Activated naive CD8-positive, alpha-beta T cell treated with anti-CD3 and anti-CD28 coated beads, Interleukin-2, amount 50 U/mL, for 24 hours (primary cell): ENCODE measurements at places on chromosomes 2 and 18.

DNA sequence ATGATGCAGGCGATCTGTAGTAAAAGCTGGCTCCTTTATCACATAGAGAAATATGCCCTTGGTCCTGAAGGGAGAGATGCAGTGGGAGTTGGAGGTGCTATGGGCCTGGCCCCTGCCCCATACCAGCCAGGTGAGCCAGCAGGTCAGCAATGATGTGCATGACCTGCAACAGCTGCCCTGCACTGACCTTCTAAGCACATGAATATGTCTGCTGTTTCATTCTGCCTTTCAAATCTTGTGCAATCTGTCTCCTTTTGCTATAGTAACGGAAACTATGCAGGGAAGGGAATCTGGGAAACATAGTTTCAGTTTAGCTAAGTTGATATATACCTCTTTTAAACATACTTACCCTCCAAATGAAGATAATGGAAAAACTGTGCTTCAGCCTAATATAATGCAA is 235.2 kb downstream of the TDRD15 start:
- no peak for DNase-seq

DNA sequence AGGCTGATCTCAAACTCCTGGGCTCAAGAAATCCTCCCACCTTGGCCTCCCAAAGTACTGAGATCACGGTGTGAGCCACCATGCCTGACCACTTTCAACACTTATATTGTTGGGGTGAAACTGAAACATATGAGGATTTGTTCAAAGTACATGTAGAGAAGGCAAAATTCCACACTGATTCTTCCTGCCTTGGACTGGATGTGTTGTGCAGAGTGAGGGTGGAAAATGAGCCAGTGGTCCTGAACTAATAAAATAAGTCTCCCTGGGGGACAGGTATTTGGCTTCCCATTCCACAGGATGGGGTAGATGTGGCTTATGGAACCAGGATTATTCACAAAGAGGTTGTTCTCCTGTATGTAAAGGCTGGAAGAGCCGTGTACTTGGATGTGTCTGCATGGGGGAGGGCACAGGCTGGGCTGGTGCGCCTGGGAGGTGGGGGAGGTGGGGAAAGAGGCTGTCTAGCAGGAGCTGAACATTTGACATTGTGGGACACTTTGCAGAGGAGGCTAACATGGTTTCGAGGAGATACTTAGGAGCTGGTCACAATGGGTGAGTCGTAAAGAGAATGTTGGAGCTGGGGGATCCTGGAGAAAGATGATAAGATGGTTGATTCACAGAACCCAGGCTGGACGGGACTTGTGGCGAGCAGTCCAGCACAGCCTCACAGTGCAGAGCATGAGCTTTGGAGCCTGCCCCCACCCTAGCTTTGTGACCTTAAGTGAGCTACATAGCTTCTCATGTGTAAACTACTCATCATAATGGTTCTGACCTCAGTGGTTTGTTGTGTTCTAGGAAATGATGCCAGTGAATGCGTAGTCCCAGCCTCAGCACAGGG is at the start of gene TXNDC2:
TSS of gene TXNDC2 (plus strand) at position 804 of the 835 bp plus-strand sequence. CDS start 708 bp downstream, outside the sequence.
- DNase-seq, result no peak

DNA sequence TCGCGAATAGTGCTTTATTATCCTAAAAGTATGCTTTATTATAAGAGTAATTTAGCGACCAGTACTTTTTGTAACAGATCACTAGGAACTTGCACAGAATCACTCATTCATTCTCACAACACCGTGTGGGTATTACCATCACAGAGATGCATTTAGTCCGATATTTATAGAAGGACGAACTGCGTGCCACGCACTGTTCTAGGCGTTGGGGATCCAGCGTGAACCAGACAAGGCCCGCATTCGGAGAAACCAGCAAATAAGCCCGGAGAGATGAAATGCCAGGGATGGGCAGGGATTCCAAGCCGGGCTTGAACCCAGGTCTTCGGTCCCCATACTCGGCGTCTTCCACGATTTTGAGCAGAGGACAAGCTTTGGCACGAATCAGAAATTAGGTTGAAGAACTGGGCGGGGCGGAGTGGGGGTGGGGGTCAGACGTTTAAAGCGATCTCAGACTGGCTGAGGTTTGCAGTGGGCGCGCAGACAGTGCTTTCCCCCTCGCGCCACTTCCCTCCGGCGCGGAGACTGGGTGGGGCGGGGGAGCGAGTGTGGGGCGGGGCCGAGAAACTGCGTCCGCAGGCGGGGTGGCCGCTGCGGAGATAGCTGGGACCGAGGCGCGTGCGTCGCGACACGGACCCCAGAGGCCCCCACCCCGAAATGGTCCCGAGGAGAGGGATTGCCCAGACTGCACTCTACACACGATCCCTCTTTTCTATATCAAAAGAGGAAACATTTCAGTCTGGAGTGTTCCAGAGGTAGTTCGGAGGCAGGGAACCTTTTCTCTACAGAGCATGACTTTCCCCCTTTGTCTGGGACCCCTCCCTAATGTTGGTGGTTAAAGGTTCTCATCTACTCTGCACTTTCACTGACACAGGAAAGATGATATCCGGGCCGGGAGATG is 1.1 kb upstream of the CXCR4 start:
- peak; percentile 86 for DNase-seq

DNA sequence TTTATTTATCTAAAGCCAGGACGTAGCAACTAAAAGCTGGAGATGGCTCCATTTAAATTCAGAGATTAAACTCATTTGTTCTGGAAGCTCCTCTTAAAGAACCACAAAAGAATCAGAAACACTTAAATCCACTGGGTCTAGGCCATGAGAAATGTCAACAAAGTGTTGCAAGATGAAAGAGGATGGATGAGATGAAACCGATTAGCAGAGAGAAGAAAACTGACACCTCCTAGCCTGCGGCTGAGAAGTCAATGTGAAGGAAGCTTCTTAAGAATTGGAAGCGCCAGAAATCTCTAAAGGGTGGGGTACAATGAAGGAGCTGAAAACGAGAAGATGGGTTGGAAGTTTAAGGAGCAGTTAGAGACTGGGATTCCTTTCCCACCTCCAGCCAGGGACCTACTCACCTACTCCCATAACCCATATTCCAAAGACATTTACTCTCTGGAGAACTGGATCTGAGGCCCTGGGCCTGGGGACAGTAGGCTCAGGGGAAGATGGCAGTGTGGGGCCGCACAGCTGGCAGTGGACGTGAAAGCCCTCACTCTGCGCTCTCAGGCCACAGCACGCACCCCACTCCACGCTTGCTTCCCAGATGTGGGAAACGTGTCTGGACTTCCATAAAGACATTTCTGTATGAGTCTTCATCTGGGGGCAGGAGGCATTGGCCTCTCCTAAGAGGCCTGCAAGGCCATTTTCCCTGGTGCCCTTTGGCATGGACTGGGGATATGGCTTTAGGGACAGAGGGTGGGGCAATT is 188.4 kb downstream of the LOXHD1 start:
- DNase-seq, result no peak

DNA sequence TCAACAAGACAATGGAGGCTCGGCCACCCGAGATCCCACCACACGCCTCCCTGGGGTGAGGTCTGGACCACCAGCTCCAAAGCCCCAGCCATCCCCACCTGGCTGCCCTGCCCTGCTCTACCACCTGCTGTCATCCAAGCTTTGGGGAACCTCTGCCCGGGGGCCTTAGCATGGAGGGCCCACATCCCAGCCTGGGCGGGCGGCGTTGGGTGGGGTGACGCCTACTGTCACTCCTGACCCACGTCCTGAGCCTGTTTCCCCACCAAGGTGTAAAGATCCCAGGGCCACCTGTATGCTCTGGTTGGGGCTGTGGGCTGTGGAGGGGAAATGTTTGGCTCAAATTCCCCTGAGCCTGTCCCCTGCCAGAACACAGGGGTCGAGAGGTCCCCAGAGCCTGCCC is 437.6 kb downstream of the EIPR1 start:
- DNase-seq, result no peak

- DNase-seq, result no peak
These were observed 84.4 kb downstream of the DPP10 start for GRCh38 chr2:114526841-114527240.

DNA sequence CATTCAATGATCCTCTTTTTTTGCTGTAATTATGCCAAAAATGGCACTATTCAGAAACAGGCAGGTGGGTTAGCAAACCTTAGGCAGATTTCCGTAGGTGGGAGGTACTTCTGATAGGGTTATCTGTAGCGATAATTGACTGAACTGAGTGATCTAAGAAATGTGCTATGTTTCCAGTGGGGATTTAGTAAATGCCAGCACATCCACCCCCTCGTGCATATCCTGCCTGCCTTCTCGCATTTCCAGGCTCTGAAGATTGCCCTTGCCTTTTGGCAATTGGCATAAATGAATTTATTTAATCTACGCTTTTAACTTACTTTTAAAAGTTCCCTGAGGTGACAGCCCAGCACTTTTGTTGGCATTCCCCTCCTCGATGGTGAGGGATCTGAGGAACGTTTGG is 576 bp upstream of the FSHR start:
- DNase-seq, result no peak

- no peak for DNase-seq
These were observed 27.1 kb upstream of the SERPINB12 start for GRCh38 chr18:63514888-63515678.

GRCh38 chr2:18408638-18409037 is 151.8 kb downstream of the RDH14 start:
- no peak for DNase-seq

DNA sequence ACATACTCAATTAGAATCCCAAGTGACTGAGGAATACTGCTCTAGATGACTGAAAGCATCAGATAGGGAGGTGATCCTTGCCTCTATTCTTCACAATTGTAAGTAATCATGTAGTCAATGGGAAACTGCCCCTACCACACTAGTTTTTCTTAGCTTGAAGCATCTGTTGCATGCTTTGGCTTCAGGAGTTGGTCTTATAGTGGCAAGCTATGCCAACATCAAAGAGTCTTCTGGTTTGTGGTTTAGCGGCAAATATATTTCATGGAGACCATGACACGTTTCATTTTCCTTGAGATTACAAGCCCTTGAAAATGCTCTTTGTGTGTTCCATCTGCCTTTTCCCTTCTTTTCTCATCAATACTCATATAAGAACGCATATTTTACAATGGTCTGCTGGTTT is 12.9 kb downstream of the DCC start:
- no peak for DNase-seq

DNA sequence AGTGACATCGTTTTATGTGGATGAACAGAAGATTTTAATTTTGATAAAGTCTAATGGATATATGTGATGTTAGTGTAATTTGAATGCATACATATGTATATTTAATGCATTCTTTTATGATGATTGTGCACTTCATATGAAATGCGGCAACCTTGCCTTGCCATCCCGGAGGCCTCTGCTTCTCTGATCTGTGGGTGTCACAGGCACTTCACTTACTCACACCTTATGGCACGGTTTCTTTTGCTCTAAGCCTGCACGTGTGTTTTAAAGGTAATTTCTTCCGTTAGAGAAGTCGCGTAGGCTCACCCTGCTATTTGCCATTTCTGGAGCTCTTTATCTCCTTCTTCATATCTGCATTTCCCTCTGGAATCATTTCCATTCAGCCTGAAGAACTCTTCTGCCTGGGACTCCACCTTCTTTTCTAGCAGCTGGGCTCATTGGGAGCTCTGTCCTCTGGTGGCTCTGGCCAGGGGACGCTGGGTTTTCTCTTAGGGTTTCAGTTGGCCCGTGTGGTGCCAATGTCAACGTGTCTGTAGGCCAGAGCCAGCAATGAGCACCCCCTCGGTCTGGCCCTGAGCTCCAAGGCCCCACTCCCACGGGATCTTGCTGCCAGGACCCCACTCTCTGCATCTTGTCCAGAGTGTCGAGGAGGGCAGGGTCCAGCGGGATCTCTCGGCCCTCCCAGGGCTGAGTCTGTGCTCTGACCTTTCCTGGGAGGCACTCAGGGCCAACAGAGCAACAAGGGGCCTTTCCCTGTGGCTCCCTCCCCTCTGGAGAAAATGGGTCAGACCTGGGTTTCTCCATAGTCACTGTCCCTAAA is 97.3 kb downstream of the RTP5 start:
- DNase-seq, result no peak

DNA sequence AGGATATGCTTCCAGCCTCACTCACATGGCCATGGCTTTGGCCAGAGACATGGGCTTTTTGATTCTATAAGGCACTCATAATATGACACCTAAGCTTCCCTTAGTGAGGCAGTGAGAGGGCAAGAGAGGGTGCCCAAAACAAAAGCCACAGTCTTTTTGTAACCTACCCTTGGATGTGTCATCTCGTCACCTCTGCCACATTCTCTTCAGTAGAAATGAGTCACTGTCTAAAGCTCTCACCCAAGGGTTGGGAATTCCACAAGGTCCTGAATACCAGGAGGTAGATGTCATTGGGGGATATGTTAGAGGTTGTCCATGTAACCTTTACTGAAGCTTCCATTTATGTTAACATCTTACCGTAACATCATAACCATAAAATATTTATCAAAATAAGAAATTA is 108.4 kb downstream of the ALMS1 start:
- peak; percentile 8 for DNase-seq

- no peak for DNase-seq
These were observed 9.3 kb downstream of the RHOB start for GRCh38 chr2:20456116-20456571.

DNA sequence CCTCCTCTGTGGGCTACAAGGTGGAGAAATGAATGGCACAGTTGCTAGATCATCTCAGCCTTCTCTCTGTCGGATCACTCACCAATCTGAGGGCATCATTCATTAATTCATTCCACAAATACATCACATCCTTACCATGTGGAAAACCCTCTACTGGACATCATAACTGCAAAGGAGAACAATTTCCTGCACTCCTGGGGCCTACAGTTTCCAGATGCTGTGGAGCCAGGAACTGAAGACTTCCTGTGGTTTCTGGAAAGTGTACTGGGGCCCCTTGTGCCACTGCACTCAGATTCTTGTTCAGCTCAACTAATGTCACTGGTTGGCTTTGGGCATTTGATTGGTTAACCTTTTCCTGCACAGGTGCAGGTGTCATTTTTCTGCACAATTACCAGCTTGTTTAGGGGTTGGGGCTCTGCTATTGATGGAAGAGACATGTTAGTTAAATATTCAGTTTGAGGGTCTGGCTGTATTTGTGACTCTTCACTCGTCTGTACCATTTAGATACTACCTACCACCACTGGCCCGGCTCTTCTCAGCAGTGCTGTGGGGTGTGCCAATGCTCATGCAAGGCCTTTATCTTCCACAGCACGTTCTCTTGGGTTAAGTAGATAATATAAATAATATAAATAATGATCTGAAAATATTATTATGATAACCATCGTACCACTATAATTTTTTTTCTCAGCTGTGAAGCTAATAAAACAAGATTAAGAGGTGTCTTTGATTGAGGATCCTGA is 427.3 kb downstream of the TSN start:
- no peak for DNase-seq

DNA sequence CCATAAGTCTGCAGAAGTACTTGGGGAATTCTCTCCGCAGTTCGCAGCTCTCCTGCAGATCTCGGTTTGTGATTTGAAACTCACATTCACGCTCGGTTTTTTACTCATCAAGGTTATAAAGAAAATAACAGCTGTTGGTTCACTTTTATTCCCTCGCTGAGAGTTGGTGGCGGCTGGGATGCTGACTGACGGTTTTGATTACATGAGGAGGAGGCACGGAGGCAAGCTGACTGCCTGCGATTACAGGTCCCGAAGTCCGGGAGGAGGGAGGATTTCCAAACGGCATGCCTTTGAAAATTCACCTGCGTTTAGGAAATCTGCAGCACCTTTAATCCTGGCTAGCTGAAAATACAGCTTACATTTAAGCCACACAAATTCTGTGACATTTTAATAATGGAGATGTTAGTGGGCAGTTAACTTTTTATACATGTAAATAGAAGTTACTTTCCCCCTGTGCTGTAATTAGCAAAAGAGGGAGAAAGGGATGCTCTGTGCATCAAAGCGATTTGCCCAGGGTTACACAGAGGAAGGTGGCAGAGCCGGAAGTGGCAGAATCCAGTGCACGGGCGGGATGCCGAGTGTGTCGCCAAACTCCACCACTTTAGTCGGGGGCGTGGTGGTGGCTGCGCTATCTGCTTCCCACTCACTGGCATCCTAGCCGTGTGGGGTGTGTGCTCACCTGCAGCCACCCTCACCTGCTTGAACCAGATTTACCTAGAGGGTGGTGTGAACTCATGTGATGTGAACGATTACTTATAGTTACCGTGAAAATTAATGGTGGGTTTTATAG is 14.7 kb downstream of the AGAP1 start:
- no peak for DNase-seq
